CD4-positive, alpha-beta T cell treated with Interleukin-4 for 1 hour (primary cell): ENCODE measurements at places on chromosomes 2 and 18.
A peak's percentile ranks its signal among the peaks of the same experiment; 100 is the strongest.

- no peak for DNase-seq
Observed at GRCh38 chr2:140604788-140605187, 1526.0 kb downstream of the LRP1B start.

DNA sequence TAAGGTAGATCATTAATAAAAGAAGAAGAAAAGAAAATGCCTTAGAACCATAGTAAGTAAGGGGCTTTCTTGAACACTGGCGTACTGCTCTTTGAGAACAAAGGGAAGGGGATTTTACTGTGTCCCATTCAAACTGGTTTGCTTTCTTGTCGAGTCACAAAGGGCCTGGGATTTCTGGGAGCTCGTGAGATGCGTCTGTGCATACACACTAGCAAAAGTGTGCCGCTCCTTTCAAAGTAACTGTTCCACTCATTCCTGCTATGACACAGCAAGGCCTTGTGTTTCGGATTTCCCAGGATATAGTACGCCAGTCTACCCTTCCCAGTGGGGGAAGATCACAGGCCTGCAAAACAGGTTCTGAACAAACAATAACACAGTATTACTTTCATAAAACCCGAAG lies 93.0 kb downstream of the KCTD18 start:
- DNase-seq, result no peak

- no peak for DNase-seq
Observed at GRCh38 chr2:63712748-63713147, 124.0 kb downstream of the MDH1 start.

DNA sequence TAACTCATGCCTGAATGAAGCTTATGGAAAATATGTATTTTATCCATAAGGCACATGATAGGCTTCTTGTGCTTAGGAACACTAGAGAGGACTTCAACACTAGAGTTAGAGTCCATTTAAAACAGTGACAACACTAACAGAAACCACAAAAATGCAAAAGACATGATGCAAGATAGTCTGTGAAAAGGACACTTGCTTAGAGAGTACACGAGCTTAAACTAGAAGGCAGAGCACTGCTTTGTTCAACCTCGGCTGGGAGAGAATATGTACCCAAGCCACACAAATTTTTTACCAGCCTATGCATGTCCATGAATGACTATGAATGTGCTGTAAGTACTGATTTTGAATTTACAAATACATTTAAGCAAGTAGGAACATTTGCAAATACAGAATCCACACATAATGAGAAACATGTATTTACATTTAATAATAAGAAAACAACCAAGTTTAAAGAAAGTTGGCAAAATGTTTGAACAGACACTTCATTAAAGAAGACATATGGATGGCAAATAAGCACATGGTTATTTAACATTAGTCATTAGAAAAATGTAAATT lies 130.6 kb downstream of the SPOPL start:
- DNase-seq, result no peak

GRCh38 chr2:30147196-30147714 lies 448 bp downstream of the YPEL5 start:
- no peak for DNase-seq

- peak; percentile 48 for DNase-seq
Observed at GRCh38 chr2:175180701-175181103, 808 bp downstream of the ATP5MC3 start.

DNA sequence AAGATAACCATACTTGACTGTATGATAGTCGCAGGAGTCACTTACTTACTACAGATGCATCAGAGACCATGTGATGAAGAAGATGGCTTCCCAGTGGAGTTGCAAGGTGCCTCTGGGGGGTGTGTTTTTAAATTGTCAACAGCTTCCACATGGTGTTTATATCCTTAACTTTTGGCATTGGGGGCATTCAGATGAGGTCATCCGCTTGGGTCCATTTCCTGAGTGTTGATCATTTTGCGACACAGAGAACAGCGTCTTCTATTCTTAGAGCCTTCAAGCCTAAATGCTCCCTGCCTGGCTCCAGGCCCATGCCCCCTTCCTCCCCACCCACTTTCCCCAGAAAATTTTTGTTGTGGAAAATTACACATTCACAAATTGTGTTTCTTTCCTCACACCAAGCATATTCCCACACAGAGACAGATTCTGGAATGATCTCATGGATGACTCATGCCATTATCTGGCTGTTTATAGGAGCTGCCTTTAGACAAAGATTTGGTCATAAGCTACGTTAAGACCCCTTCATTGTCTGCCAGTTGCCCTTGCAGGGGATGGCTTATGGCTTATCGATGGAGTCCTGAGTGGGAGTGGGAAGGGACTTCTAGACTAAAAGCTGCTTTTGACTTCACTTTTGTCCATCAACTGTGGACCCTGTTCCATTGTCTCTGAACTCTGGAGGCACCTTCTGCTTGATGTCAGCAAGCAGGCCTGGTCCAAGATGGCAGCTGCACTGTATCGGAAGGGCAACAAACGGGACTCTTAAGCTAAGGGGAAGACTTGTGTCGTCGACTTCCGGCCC lies 91.8 kb downstream of the CABLES1 start:
- DNase-seq, result no peak

- no peak for DNase-seq
Observed at GRCh38 chr2:121663434-121663833, 14.2 kb upstream of the CLASP1 start.

DNA sequence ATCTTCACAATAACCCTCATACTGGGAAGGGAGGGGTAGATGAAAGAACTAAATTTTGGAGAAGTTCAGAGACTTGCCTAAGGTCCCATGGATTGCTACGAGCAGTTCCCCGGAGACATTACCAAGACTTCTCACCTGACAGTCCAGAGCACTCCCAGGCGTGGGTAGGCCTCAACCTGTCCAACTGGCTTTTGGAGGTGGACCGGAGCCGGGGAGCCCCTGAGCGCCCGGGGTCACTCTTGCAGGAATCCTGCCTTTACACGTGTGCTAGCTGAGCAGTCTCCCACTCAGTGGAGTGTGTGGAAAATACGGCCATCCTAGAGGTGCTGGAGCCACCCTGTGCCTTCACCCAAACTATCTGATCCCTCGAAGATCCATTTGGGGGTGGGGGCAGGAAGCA lies 8.0 kb downstream of the POMC start:
- DNase-seq, result no peak

DNA sequence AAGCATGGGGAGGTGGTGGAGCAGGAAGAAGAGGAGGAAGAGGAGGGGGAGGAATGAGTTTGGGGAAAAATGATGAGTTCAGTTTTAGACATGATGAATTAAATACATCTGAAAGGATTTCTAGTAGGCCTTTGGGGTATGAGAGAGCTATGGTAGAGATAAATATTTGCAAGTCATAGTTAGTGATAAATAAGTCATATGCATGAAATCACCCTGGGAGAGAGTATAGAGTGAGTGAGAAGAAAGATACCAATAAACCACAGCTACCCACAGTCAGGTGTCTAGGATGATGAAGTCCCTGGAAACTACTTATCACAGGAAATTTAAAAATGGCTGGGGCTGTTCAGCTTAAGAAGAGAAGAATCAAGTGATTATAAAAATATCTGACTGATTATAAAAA lies 240.5 kb downstream of the RDH14 start:
- no peak for DNase-seq

DNA sequence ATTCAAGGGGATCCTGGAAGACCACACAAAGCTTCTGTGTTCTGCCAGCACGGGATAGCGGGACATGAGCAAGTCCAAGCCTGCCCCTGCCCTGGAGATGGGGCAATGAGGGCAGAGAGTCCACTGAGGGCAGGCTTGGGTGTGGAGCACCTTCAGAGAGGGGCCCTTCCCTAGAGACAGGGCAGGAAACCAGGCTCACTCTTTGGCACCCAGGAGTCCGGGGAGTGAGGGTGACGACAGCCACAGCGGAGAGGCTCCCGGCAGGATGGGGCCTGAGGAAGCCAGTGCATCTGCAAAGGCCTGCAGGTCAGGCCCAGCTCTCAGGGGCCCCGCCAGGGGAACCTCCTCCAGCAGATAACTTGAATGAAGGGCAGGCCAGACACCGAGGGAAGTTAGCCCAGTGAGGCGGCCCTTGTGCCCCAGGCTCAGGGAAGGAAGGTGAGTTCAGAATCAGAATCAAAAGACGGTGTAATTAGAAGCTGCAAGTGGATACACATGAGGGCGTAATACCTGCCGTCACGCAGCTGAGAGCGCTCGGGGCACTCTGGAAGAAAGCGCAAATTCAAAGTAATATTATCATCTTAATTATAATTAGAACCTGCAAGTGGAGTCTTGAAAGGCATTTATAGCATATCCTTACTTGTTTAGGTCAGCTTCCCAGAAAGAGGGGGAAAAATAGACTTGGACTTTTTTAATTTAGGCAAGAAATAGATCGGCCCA lies 142.6 kb upstream of the LGALSL start:
- no peak for DNase-seq

DNA sequence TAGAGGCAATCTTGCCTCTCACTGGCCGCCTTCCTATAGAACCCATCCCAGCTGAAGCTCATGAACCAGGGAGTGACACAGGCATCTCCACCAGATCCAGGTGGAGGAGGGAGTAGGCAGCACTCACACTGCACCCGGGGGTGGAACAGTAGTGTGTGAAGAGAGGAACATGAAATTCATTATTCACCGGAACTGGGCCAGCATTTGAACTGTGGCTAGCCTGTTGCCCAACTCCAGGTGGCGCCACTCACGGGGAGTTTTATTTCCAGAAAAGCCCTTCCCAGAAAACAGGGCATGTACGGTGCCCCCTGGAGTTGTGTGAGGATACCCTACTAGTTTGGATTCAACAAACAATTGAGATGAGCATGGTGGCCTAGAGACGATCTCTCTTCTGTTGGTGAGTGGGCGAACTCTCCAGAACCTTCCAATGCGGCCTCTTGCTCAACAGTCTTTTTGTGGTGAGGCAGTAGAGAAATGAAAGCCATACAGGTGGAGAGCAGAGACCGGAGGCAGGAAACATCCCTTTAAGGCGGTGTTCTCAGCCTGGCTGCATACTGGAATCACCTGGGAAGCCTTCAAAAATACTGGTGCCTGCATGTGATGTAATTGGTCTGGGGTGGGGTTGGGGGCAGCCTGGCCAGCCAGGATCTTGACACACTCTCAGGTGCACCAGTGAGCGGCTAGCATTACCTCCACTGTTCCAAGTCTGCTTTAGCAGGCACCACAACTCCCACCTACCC lies 73.5 kb upstream of the NEDD4L start:
- DNase-seq, result no peak

DNA sequence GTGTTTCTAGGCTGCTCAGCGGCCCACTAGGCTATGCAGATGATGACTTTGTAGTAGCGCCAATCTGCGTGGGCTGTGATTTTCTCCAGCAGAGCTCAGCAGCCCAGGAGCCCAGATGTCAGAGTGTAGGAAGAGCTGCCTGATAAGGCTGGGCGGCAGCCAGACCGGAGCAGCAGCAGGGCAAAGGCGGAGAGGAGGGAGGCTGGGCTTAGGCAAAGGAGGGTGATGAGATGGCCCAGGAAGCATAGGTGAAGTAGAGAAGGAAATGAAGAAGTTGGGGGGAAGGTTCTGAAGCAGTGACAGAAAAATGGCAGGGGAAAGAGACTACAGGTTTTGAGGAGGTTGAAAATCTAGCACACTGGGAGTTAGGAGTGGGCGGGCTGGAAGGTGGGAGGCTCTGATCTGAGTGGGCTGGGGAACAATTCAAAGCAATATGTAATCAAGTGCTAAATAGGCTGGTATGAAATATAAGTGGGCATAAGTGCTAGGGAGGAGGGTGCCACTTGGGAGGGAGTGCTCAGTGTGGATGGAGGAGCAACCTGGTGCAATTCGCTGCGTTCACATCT lies 50.6 kb upstream of the STPG4 start:
- no peak for DNase-seq

GRCh38 chr18:65124633-65125032 lies 626.2 kb upstream of the CDH7 start:
- no peak for DNase-seq

GRCh38 chr2:231250146-231250545 lies 51.7 kb downstream of the ARMC9 start:
- no peak for DNase-seq

- no peak for DNase-seq
Observed at GRCh38 chr2:20235655-20236305, 10.8 kb upstream of the SDC1 start.

GRCh38 chr2:201559067-201559710 lies 84.1 kb downstream of the TMEM237 start:
- no peak for DNase-seq

DNA sequence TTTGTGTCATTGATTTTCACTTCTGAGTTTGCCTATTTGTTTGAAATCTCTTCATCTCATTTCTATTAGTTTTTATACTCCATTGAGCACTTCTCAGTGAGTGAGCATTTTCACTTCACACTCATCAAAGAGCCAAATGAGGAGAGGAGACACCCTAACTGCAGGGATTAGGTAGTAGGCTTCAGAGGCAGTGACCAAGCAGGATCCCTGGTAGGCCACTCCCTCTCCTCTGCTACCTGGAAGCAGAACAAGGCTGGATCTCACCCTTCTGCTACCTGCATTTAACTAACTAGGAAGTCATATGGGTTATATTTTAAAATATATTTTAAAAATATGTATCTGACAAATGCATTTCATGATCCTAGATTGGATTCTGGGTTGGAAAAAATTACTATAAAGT lies 52.7 kb downstream of the SEMA4F start:
- no peak for DNase-seq

DNA sequence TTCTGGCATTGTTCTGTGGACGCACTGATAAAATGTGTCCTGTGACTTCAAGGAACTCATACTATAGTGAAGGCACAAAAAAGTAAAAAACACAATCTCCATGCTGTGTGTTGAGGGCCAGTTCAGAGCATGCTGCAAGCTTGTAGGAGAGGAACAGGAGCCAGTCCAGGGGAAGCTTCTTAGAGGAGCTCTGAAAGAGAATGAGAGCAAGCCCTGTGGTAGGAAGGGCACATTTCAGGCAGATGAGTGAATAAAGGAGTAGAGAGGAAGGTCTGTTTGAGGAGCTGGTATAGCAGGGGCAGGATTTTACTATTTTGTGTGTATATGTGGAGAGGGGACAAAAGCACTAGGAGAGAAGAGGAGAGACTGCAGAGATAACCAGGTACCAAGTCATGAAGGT lies 478.3 kb downstream of the ZEB2 start:
- DNase-seq, result no peak
